ENCODE measurements at places on chromosomes 7 and 10.

GRCh38 chr7:157722137-157723060, 385.6 kb downstream of the DNAJB6 start:
- DNase-seq = no peak

DNA sequence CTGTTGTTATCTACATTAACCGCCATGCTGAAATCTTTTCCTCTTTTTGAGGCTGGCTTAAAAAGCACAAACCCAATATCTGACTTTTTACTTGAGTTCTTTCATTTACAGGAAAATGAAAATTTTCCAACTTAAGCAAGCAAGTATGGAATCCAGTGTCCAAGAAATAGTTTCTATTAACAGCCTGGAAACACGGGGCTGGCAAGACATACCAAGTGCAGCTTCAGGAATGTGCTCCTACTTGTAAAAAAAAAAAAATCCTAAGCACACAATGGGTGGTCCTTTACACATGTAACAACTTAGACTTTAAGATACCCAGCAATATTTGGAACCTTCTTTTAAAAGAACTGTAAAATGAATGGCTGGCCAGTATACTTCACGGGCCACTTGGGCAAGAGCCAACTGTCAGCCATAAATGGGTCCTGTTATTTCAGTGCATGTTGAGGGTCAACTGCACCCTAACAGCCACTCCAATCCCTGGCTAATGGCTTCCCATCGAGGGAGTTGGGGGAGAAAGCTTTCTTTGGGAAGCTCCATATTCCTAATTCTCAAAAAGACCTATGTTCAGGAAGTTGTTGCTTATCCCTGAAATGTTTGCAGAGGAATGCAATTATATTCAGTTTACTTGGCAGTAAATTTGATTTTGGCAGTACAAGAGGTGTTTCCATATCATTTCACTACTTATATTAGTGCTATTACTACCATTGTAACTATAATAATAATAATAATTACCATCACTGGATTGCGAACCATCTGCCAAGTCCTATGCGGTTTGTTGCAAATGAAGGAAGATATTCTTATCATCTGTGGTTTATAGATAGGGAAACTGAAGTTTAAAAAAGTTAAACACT, 236.4 kb upstream of the TMEM72 start:
- DNase-seq = no peak

GRCh38 chr7:66500087-66500486, 128.6 kb upstream of the KCTD7 start:
- no peak for DNase-seq

DNA sequence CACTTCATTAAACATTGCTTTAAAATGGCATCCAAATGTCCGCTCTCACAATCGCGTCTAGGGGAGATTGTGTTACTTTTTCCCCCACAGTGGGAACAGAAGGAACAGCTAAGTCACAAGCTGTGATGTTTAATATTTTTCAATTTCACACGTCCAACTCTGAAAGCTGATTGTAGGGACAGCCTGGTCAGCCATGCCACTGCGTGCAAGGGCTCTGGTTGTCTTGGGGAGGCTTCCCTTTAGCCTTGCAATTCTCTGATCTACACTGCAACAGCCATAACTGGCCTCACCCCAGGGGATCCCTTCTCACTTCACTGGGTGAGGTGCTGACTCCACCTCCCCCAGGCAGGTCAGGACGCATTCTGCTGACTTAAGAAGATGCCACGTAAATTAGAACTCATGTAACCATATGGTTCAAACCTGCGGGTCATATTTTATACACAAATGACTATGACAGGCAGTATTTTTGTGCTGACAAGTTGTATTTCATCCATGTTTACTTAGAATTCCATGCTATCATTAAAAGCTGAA, 425.2 kb upstream of the NFE2L3 start:
- DNase-seq = no peak

DNA sequence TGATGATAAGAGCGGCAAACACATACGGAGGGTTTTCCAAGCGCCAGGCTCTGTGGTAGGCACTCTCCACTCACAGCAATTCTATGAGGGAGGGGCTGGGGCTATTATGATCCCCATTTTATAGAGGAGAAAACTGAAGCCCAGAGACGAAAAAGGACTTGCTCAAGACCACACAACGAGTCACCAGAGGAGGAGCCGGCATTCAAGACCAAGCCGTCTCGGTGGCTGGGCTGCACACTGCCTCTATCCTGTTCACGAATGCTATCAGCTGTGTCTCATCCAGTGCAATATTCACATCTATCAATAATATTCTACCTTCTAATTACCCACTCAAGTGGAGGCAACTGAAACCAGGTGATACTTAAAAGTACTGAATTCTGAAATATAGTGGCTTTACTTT, 67.8 kb upstream of the NMT2 start:
- no peak for DNase-seq

GRCh38 chr10:132066812-132067211, 1.1 kb downstream of the JAKMIP3 start:
- no peak for DNase-seq

Measured in C1 segment of cervical spinal cord (tissue), 14 donors.